ENCODE measurements at places on chromosomes 11 and 22. TPM values are rescaled to one million over a fixed set of nuclear protein-coding genes. Genes with fewer than 3 reads are reported as not detected.

ARHGEF12 gene
- 16.8 TPM for total RNA-seq

APOL5 gene
- not detected for total RNA-seq

ZNRD2 gene
- 80.8 TPM for total RNA-seq

OR6T1 gene
- total RNA-seq: not detected

OR10W1 gene
- total RNA-seq: not detected

PGA3 gene
- total RNA-seq: not detected

SCGB1C1 gene
- not detected for total RNA-seq

IRAG1 gene
- total RNA-seq: not detected

MS4A6A gene
- not detected for total RNA-seq

ANGPTL5 gene
- total RNA-seq: not detected

HPS5 gene
- 13.3 TPM for total RNA-seq

ISX gene
- total RNA-seq: not detected

C22orf42 gene
- not detected for total RNA-seq

LARGE1 gene
- total RNA-seq: 2.4 TPM
